T-helper 2 cell treated with Interferon-gamma antibody and Interleukin-4, amounts not matched to agents 5 μg/mL and 100 μg/mL, for 36 hours (primary cell): ENCODE measurements at places on chromosomes 16 and 17.

DNA sequence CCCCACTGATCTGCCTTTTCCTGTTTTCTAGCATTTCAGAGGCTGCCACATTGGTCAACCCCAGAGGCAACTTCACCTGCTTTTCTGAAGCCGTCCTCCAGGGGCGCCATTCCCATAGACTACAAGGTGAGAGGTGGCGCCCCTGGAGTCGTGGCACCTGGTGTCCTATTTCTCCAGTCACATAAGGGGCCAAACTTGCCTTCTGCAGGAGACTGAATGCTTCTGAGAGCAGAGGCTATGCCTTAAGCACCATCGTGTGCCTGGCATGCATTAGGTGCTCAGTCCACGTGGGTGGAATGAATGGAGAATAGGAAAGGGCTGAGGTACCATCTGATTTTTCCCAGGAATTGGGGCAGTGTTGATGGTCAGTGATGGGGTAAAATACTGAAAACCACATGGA lies 164.8 kb downstream of the HAPSTR1 start:
- peak; percentile 5 for DNase-seq

GRCh38 chr16:15975172-15975571 lies 25.8 kb downstream of the ABCC1 start:
- no peak for DNase-seq

GRCh38 chr17:27952366-27952765 lies 59.2 kb upstream of the LYRM9 start:
- DNase-seq: no peak

GRCh38 chr17:2933606-2934005 lies 129.8 kb downstream of the OR1D5 start:
- no peak for DNase-seq

DNA sequence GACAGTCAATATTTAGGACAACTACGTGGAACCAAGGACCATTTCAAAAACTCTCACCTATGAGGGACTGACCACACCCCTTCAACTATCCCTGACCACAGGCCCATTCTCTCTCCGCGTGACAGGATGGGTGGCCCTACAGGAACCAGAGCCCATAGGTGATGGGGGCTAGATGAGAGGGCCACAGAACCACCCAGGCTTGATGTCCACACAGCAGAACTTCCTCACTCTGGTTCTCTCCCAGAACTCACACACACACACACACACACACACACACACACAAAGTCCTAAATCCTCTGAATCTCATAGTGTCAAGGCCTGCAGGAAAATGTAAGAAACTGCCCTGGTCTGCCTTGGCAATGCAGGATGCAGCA lies 1.5 kb downstream of the ZNF319 start:
- no peak for DNase-seq

- DNase-seq: no peak
These were observed 40.9 kb upstream of the MEOX1 start for GRCh38 chr17:43702637-43703036.

- no peak for DNase-seq
These were observed 306.8 kb upstream of the CCL2 start for GRCh38 chr17:33948309-33948708.
